Activated CD4-positive, alpha-beta memory T cell treated with anti-CD3 and anti-CD28 coated beads for 36 hours (primary cell): ENCODE measurements at places on chromosomes 2 and 18.

DNA sequence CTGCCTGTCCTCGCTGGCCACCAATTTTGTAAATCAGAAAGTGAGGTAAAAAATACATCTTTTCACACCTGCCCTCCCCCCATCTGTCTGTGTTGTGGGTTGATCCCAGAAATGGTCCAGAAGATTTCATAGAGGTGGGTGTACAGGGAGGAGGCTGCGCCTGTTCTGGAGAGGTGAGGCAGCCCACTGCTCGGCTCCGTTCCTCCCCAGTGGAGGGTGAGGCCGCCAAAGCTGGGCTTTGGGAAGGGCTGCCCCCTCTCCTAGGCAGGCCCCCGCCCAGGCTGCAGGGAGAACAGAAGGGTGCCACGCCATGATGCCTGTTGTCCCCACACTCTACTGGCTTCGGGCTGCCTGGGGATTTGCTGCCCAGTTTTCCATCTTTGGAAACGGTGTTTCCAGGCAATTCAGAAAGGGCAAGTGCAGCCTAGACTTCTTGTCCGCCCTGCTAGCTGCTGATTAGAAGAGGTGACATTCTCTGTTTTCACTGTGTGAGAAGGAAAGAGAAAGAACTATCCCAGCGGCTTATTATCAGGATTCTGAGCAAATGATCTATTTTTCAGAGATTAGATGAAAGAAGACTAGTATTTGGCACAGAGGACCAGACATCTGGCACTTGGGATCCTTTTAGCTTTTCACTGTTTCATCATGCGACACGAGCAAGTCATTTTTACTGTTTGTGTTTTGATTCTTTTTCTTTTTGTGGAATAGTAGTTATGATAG, 18.7 kb downstream of the SMARCAL1 start:
- no peak for DNase-seq

GRCh38 chr2:101844055-101844635, 146.6 kb downstream of the MAP4K4 start:
- no peak for DNase-seq

GRCh38 chr2:238096311-238097011, 3.7 kb upstream of the ESPNL start:
- DNase-seq = peak; percentile 6

- peak; percentile 29 for DNase-seq
Observed at GRCh38 chr2:205474741-205475415, 207.4 kb upstream of the NRP2 start.

- DNase-seq = peak; percentile 7
Observed at GRCh38 chr2:240235811-240236210, 95.4 kb upstream of the OTOS start.

GRCh38 chr2:37625796-37626571, 45.5 kb downstream of the CDC42EP3 start:
- peak; percentile 77 for DNase-seq

- no peak for DNase-seq
Observed at GRCh38 chr18:58845928-58846724, 18.6 kb upstream of the ZNF532 start.

DNA sequence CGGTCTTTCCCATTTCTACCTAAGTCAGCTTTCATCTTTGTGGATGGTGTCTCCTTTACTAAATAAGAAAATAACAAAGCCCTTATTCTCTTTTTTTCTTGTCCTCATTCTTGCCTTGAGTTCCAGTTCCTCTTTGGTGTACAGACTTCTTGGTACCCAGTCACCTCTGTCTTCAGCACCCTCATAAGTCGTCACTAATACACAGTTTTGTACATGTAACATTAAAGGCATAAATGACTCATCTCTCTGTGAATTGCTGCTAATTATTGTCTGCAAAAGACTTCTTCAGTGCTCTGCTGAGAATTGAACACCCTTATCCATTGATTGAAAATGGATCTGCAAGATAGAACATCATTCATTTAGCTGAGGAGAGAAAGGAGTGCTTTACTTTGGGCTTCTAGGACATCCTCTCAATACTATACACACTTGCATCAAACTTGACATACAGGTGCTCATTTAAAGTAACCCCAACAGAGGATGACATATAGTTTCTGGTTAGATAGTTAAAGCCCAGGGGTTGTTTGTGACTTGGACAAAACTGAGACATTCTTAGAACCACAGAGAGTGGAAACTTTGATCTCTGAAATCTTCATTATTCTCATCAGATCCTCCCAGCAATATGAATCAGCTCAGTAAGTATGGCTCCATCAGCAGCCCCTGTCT, 97.0 kb downstream of the XRCC5 start:
- DNase-seq = no peak

DNA sequence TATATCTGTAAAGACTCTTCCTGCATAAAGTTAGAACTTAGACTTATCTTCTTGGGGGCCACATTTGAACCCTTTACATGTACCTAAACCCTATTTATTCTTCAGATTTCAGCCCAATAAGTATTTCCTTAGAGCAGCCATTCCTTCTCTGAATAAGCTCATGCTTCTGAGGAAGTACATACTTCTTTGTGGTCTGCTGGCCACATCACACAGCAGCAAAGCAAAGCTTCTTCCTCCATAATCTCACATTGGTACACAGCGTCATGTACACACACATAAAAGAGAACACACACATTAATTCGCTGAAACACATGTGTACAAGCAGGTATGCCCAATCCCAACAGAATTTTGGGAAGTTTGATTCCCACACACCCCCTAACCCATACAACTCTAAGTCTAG, 331.0 kb downstream of the CDH2 start:
- no peak for DNase-seq

DNA sequence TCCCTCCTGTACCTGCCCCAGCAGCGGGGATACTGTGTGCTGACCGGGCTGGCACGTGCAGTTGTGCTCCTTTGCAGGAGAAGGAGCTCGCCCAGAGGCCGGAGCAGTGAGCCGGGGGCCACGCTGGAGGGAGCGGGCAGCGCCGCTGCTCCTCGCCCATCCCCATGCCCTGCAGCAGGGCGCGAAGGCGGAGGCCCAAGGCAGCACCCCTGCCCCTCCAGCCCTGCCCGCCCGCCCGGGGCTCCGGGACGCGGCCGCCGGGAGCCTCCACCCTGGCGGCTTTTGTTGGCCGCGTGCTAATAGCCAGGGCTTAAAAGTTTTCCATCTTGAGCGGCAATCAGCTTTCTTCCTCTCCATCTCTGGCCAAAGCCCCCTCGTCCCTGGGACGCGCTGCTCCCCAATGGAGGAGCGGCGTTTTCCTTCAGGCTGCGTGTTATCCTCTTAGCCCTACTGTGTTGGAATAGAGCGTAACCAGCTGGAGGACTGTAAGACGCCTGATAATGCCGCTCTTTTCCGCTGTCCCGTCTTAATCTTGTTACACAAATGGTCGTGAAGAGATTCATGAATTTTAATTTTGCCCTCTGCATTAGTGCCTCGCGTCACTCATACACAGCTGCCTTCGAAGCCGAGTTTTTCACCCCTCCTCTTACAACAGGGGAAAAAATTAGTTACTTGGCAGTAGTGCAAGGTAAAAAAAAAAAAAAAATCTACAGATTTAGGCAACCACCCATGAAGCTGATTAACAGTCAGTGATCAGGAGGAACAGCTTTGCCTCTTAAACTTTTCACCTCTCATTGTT, 172.9 kb upstream of the SIX3 start:
- no peak for DNase-seq

GRCh38 chr18:60506682-60507081, 134.1 kb upstream of the MC4R start:
- no peak for DNase-seq

DNA sequence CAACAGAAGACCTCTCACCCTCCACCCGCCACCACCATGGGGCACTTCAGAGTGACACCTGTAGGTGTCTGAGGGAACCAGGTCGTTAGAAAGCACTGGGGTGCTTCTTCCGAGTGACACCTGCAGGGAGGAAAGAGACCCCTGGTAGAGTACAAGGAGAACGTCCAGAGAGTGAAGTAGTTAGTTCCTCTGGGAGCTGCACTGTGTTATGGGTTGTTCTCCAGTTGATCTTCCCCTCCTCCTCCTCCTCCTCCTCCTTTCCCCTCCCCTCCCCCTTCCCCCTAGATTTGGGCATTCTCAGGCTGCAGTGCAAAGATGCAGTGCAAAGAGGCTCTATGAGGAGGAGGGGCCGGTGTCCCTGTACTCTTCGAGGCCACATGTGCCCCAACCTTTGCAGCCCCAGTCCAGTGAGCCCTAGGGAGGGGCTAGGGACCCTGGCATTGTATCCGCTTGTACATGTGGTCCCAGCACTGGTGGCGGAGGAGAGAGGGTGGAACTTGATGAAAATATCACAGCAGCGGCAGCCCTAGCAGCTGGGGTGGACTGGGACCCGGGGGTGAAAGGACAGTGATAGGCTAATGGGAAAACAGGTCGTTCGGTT, 850 bp downstream of the DNAJB2 start:
- no peak for DNase-seq

DNA sequence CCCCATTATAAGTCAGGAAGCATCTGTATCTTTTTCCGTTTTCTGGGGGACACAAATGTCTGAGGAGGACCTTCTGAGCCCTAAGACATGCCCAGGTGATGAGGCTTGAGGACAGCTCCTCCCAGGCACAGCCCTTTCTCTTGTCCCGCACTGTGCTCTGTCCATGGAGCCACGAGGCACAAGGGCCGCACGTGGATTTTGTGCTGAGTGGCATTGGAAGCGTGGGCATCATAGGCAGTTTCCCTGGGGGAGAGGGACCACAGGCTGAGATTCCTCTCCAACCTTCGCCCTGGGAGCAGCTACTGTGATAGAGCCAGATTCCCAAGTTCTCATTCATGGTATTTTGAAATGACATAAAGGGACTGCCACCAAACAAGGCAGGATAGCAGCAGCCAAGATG, 139.9 kb downstream of the SH3RF3 start:
- no peak for DNase-seq

DNA sequence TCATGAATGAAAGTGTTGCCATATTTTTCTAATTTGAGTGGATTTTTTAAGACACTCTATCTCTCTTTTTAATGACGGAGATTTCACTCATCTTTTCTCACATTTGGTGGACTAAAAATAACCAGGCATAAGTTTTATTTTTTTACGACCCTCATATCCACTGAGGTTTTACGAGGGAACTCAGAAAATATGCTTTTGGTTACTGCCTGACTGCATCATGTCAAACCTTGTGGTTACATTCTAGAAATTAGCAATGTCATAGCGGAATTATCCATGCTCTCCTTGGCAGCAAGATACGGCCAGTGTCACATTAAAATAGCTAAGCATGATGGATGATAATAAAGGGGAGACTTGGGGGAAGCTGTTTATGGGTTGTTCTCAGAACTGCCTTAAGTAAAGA, 428.6 kb upstream of the FSHR start:
- DNase-seq = no peak

GRCh38 chr2:190088917-190089316, 26.4 kb upstream of the MSTN start:
- DNase-seq = peak; percentile 52

DNA sequence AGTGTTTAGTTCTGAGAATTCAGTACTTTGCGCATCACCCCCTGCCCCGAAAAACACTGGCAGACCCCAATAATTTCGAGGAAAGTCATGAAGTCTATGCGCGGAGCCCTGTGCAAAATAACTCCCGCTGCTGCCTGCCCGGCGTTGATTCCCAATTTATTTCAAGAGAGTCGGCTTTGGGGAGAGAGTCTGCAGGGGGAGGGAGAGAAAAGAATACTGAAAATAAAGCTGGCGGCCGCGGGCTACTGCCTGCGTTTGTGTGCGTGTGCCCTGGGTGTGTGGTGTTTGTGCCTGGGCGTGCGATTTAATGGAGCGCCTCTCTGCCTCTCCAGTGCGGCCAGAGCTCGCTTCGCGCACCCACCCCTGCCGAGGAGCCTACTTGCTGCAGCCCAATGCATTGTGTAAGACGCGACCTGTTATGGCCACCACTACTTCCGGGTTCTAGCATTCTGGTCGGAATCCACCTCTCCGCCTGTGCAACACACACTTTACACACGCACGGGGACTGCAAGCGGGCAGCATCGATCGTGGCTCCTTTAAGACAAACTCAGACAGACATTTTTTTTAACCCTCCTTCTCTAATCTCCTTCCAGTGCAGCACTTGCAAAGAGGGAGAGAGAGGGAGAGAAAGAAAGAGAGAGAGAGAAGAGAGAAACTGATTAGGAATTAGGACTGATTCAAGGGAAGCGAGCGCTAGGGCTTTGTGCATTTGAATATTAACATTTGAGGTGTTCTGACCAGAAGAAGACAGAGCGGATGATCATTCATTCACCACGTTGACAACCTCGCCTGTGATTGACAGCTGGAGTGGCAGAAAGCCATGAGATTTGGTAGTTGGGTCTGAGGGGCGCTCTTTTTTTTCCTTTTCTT, at the start of gene MEIS1:
TSS of gene MEIS1 (plus strand) at position 447 of the 870 bp plus-strand sequence. CDS start 732 bp downstream, outside the sequence.
- peak; percentile 47 for DNase-seq

DNA sequence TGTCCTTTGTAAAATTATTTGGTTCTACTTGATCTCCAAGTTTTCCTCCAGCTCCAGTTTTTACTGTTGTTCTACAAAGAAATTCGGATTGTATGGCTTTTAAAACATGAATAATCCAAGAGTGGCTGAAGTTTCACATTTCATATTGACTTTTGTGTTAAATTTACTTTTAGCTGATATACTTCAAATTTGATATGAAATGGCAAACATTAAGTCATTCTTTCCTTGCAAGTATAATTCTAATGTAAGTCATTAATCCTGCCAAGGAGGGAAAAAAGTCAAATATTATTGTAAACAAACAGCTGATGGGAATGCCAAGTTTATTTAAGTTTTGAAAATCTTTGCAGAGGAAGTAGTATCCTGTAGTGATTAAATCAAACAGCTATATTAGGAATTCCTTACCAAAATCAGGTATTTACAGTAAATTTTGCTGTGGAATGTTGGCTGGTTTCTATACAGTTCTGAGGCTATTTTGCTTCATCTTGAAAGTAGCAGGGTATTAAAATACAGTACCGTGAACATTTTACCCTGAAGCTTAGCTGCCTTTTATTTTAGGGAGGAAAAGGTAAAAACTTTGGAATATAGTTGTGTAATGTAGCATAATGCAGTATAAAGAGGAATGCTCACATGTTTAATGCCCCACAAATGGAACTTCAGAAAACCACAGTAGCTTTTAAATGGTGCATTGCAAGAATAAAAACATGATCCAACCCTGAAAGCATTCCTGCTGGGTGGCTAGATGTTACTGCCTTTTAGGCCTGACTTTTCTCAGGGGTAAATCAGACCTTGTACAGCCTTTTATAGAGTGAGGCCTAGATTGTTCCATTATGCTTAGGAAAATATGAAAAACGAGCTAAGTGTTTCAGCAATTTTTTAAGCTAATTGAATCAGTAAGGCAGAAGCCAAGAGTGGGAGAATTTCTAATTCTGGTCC, 62.7 kb upstream of the NT5C1B start:
- DNase-seq = no peak

- no peak for DNase-seq
Observed at GRCh38 chr18:21663578-21663977, 41.0 kb downstream of the ABHD3 start.

- no peak for DNase-seq
Observed at GRCh38 chr18:2169656-2170055, 401.6 kb downstream of the METTL4 start.

GRCh38 chr2:161997916-161998471, 76.0 kb downstream of the DPP4 start:
- DNase-seq = no peak
